ENCODE measurements at places on chromosomes 5 and 9. TPM values are rescaled to one million over a fixed set of nuclear protein-coding genes. Genes with fewer than 3 reads are reported as not detected.
A peak's percentile ranks its signal among the peaks of the same experiment; 100 is the strongest.

CCNO gene
- 0.88 TPM for total RNA-seq

MCCC2 gene
- total RNA-seq = 28.6 TPM

FAM120A gene
- total RNA-seq = 126 TPM

- H3K36me3 ChIP-seq = no peaks in the 10 kb centered on the region
- no peak overlapping the region for H3K27ac ChIP-seq
- H3K27me3 ChIP-seq = no peaks in the 10 kb centered on the region
- no peak for DNase-seq
Observed at GRCh38 chr5:758698-759053, 25.9 kb downstream of the ZDHHC11B start.

GABBR2 gene
- total RNA-seq = 9.2 TPM

GRCh38 chr9:69393425-69393824 lies 68.4 kb downstream of the ENTREP1 start:
- no peak overlapping the region for H3K4me3 ChIP-seq
- no peak for DNase-seq
- no peaks in the 10 kb centered on the region for H3K27me3 ChIP-seq
- H3K27ac ChIP-seq = no peak overlapping the region

PCDHGC4 gene
- total RNA-seq = 0.90 TPM

GRCh38 chr5:58969795-58970194 lies 386.9 kb downstream of the RAB3C start:
- H3K27me3 ChIP-seq = no peaks in the 10 kb centered on the region
- no peak for DNase-seq
- no peak overlapping the region for H3K4me3 ChIP-seq
- peaks cover 5% of the 10 kb centered on the region for H3K36me3 ChIP-seq
- H3K4me1 ChIP-seq = no peaks in the 10 kb centered on the region

PFN3 gene
- not detected for total RNA-seq

CDHR2 gene
- total RNA-seq = not detected

DNA sequence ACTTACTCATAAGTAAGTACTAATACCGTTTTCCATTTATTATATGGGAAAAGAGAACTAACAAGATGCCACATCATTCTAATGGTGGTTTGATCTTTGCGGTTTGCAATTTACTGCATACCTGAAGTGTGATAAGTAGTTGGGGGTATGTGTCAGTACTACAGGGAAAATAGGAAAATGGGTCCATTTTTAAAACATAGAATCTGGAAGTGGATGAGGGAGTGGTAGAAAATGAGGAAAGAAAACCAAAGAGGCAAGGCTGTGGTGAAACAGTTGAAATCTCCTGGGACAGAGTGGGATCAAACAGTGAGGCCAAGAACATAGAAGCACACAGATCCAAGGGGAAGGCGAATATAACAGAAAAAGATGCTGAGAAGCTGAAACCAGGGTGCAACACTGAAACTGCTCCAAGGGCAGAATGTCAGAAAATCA lies 6.7 kb downstream of the ADAMTSL1 start:
- peaks cover 22% of the 10 kb centered on the region for H3K4me1 ChIP-seq
- H3K36me3 ChIP-seq = no peaks in the 10 kb centered on the region
- no peaks in the 10 kb centered on the region for H3K27me3 ChIP-seq
- no peak overlapping the region for H3K27ac ChIP-seq
- DNase-seq = no peak
- no peak overlapping the region for H3K4me3 ChIP-seq

DNA sequence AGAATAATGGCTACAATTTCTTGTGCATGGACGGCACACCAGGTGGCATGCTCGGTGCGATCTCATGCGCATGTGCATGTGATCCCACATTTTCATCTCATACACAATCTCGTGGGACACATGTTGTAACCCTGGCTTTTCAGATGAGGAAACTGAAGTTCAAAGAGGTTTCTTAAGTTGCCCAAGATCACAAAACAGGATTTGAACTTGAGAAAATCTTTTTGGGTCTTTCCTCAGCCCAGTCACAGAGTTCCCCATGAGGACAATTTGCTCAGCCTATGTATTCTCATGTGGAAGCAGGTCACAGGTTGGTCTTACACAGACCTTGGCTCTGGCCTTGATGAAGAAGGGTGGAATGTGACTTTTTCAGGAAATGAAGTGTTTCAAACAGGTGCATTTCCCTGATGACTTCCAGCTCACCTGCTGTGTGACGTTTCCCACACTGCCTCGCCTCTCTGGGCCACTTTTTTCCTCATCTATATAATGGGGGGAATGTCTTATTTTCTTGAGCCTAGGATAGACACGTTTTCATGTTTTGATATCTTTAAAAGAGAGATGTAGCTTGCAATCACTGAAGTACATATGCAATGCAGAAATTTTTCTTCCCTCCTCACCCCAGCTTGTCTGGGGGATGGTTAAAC lies 7.1 kb upstream of the ORM1 start:
- DNase-seq = no peak
- no peak overlapping the region for H3K27ac ChIP-seq
- H3K4me1 ChIP-seq = no peaks in the 10 kb centered on the region
- no peak overlapping the region for H3K4me3 ChIP-seq
- peaks cover 5% of the 10 kb centered on the region for H3K27me3 ChIP-seq

GRCh38 chr9:84067821-84068220 lies 87.2 kb downstream of the RMI1 start:
- no peaks in the 10 kb centered on the region for H3K4me1 ChIP-seq
- no peaks in the 10 kb centered on the region for H3K36me3 ChIP-seq
- no peak overlapping the region for H3K27ac ChIP-seq
- no peak overlapping the region for H3K4me3 ChIP-seq
- no peaks in the 10 kb centered on the region for H3K27me3 ChIP-seq

SUSD3 gene
- total RNA-seq = not detected

LAMC3 gene
- total RNA-seq = 0.12 TPM

GRCh38 chr5:175805256-175806011 lies 65.9 kb upstream of the CPLX2 start:
- no peak overlapping the region for H3K4me3 ChIP-seq
- DNase-seq = no peak
- no peaks in the 10 kb centered on the region for H3K4me1 ChIP-seq
- H3K27ac ChIP-seq = no peak overlapping the region

- peaks cover 21% of the 10 kb centered on the region for H3K27me3 ChIP-seq
- no peak overlapping the region for H3K4me3 ChIP-seq
- H3K4me1 ChIP-seq = peaks cover 6% of the 10 kb centered on the region
- DNase-seq = no peak
- H3K36me3 ChIP-seq = no peaks in the 10 kb centered on the region
Observed at GRCh38 chr5:181166812-181167733, 19.7 kb downstream of the OR2V2 start.

OBP2B gene
- total RNA-seq = not detected

DNA sequence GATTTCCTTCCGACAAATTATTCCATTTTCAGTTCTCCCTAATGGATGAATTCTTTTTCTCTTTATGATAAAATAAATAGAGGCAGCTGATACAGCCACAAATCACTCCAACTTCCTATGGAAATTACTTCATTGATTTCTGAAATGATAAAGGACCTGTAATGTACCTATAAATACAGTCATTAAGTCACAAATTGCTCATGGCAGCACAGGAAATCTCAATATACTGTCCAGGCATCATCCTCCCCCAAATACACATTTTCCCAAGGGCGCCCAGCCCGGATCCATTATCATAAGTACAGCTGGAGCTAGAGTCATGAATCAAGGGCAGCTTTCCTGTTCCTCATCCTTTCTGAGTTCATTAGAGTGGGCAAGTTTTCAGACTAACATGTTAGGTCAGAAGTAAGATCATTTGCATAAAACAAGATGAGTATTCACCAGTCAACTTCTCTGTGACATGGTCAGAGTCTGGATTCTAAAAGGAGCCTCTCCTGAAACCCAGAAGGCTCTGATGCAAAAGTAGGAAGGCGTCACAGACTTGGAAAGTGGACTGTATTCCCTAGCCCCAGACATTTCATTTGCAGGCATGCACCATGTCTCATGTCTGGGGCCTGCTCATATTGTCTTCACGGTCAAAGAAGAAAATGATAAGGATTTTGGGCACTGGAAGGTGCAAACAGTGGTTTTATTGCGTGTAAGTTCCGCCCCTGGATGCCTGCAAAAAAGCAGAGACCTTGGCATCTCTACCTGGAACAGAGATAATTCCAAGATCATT lies 383.2 kb downstream of the PLK2 start:
- DNase-seq = peak; percentile 19
- H3K36me3 ChIP-seq = no peaks in the 10 kb centered on the region
- no peak overlapping the region for H3K4me3 ChIP-seq
- no peak overlapping the region for H3K27ac ChIP-seq

GRCh38 chr5:126311766-126312165 lies 111.4 kb upstream of the GRAMD2B start:
- no peak overlapping the region for H3K27ac ChIP-seq
- DNase-seq = no peak
- no peaks in the 10 kb centered on the region for H3K36me3 ChIP-seq
- no peaks in the 10 kb centered on the region for H3K4me1 ChIP-seq
- no peak overlapping the region for H3K4me3 ChIP-seq

SV2C gene
- total RNA-seq = 0.07 TPM

- no peaks in the 10 kb centered on the region for H3K4me1 ChIP-seq
- no peak overlapping the region for H3K27ac ChIP-seq
- no peak for DNase-seq
- H3K4me3 ChIP-seq = no peak overlapping the region
Observed at GRCh38 chr5:56154732-56155484, 78.2 kb downstream of the ANKRD55 start.

- no peak for DNase-seq
- H3K4me1 ChIP-seq = peaks cover 20% of the 10 kb centered on the region
- peaks cover 4% of the 10 kb centered on the region for H3K36me3 ChIP-seq
- peak overlapping the region; percentile 99 for H3K4me3 ChIP-seq
- H3K27ac ChIP-seq = peak overlapping the region; percentile 65
- no peaks in the 10 kb centered on the region for H3K27me3 ChIP-seq
Observed at GRCh38 chr9:71910650-71911060, 338 bp downstream of the ABHD17B start.

NLN gene
- total RNA-seq = 63.3 TPM

DNA sequence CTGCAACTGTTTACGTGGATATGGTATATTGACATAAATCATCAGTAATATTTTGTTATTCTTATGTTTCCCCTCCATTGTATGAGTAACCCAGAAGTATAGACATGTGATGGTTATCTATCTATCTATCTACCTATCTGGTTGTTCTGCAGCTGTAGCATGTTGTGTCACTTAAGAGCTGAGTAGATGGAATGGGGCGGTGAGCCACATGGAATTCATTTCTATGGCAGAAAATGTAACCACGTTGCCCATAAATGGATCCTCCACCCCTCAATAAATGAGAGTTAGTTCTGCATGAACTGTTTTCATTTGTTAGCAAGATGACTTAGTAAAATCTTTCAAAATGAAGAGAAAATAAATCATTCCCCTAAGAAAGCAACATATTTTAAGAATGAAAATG lies 553.2 kb downstream of the MAT2B start:
- H3K27ac ChIP-seq = no peak overlapping the region
- H3K36me3 ChIP-seq = no peaks in the 10 kb centered on the region

DNA sequence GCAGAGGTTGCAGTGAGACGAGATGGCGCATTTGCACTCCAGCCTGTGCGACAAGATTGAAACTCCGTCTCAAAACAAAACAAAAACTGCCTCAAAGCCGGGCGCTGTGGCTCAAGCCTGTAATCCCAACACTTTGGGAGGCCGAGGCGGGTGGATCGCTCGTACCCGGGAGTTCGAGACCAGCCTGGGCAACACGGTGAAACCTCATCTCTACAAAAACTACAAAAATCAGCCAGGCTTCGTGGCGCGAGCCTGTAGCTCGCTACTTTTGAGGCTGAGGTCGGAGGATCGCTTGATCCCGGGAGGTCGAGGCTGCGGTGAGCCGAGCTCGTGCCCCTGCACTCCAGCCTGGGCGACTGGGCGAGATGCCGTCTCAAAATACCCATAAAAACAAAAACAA lies 988 bp downstream of the GFM2 start:
- H3K27me3 ChIP-seq = no peaks in the 10 kb centered on the region
- H3K4me3 ChIP-seq = peak overlapping the region; percentile 98
- no peak overlapping the region for H3K27ac ChIP-seq
- peaks cover 17% of the 10 kb centered on the region for H3K4me1 ChIP-seq

SH3RF2 gene
- total RNA-seq = 0.84 TPM

DNA sequence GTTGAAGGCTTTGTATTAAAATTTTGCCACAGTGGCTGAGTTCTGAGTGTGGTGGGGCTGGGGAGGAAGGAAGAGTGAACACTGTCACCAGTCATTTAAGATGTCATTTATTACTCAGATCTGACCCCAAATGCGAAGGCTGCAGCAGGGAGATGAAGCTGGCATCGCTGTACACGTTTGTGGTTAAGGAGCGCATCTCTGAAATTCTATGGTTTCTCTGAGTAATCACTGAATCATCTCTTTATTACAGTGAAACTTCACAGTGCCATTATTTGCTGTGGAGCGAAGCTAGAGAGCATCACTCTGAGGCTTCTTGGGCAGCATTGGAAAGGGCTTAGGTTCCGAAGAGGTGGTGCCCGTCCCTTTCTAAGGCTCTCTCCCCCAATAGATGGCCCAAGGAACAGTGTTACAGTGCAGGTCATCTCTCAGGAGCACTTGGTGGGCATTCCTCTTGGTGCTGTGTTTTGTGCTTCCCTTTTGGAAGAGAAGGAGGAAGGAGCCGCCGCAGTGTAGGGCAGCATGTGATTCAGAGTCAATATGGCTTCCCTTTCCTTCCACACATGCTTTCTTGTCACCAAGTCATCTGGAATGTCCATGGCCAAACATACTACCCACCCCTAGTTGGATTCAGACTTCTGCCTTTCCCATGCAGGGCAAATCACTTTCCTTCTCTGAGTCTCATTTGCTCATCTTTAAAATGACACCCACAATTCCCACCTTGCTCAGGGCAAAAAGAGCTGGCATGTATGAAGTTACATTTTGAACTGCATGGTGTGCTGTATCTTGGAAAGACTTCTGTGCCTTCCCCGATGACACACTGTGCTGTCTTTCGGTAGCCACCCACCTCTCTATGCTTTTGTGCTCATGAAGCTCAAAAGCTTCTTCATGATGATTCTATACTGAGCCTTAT lies 9.3 kb upstream of the TEX48 start:
- H3K36me3 ChIP-seq = no peaks in the 10 kb centered on the region
- H3K4me3 ChIP-seq = no peak overlapping the region
- H3K4me1 ChIP-seq = peaks cover 12% of the 10 kb centered on the region
- H3K27ac ChIP-seq = no peak overlapping the region
- peak; percentile 23 for DNase-seq
